Jurkat, Clone E6-1 (cell line): ENCODE measurements at places on chromosomes 6 and 20.

- DNase-seq = no peak
These were observed 3.9 kb upstream of the CCN5 start for GRCh38 chr20:44711237-44711636.

DNA sequence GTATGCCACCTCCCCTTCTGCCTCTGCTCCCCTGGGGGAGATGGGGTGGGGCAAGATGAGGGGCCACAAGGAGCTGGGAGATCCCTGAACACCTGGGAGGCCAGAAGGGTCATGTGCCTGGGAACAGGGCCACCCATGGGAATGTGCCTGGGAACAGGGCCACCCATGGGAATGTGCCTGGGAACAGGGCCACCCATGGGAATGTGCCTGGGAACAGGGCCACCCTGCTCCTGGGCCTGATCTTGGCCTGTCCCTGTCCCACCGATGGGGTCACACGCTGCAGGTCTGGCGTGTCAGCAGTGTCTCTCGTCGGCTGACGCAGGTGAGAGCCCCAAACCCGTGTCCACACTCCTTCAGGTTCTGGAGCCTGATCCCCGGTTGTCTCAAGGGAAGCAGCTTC, 4.4 kb downstream of the RGS19 start:
- no peak for DNase-seq

GRCh38 chr6:108403236-108403635, 108.4 kb downstream of the AFG1L start:
- DNase-seq = no peak

GRCh38 chr6:99422912-99423311, 2.2 kb downstream of the PNISR start:
- DNase-seq = no peak

- no peak for DNase-seq
These were observed 71.4 kb upstream of the CST7 start for GRCh38 chr20:24877652-24878051.

- no peak for DNase-seq
These were observed 920 bp upstream of the EPHA7 start for GRCh38 chr6:93420163-93420795.

GRCh38 chr20:2879146-2879545, 5.9 kb downstream of the PTPRA start:
- DNase-seq = no peak

DNA sequence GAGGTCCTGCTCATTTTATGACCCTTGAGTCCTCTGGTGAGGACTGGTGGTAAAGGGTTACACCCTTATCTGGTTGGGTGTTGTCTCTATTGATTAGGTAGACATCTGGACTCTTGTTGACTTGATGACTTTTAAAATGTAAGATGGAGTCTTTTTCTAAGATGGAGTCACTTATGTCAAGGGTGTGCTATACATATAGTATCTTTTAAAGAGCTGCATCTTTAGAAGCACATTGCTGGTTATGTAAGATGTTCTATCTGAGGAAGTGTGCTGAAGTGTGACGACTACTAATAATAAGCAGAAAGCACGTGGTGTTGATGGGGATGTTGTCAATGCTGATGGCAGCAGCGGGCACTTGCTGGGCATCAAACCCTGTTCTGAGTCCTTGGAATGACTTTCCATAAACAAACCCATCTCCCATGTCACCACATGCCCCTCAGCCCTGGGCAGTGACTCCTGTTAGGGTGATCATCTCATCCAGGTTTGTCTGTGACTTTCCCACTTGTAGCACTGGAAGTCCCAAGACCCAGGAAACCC, 229.6 kb downstream of the EYA2 start:
- no peak for DNase-seq

DNA sequence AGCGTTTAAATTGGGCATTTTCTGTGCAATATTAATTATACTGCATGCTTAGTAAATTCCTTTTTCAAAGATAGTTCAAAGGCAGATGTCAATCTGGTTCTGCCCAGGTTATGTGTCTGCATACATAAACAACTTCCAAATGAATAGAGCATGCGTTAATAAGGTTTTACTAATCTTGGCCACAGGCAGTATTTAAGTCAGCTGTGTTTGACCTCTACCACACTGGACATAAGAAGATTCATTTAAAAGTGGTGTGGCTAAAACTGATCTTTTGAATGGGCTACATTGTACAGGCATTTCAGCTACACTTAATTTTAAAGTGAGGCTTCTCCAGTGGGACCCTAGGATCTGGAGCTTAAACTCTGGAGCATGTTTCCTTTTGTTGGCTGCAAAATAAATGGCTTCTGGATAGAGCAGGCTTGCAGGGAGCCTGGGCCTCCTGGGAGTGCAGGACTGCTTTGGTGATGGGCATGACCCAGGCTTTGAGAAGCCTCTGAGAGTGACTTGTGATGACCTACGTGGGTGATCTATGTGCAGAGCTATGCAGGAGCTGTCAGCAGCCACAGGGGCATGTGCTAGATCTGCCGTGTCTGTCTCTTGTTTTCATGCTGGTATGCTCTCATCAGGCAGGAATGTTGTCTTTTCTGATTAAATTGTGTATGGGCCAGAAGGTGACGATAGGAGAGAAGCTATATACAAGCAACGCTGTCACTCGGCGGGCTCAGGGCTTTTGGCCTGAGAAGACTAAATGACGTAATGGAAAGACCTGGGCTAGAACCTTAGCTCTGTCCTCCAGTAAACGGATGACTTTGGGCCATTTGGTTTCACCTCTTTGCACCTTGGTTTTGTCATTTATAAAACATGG, 331.2 kb downstream of the QKI start:
- DNase-seq = no peak

- DNase-seq = peak; percentile 39
These were observed 37.1 kb downstream of the TNFAIP3 start for GRCh38 chr6:137903933-137904821.

GRCh38 chr20:859751-860231, 26.3 kb downstream of the FAM110A start:
- DNase-seq = no peak

- no peak for DNase-seq
These were observed 53.8 kb downstream of the BANF2 start for GRCh38 chr20:17753516-17753915.

GRCh38 chr6:24584382-24584720, 61.6 kb downstream of the KIAA0319 start:
- no peak for DNase-seq

DNA sequence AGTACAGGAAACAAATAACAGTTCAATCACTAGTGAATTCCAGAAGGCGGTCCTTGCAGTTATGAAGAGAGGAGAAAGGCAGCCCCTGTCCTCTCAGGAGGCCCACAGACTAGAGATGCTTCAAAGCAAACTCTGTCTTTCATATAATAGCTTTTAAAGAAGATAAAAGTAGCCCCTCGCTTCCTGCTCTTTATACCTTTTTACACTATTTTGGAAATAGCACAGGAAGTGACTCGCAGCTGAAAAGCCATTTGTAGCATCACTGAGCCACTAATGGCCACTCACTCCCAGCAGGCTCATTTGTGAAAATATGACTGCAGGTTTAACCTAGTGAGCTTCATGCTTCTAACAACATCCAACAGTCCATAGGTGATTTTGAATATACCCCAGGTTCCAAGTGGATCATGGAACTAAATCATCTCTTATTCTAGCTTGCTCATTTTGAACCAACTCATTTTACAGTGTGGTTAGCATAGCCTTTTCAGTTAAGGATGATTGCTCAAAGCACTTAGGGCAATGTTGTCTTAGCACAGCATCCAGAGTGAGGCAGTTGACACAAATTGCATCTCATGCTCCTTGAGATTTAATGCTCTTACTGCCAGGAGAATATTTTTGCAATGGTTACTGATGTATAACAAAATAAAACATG, 136.0 kb upstream of the NRSN1 start:
- no peak for DNase-seq

DNA sequence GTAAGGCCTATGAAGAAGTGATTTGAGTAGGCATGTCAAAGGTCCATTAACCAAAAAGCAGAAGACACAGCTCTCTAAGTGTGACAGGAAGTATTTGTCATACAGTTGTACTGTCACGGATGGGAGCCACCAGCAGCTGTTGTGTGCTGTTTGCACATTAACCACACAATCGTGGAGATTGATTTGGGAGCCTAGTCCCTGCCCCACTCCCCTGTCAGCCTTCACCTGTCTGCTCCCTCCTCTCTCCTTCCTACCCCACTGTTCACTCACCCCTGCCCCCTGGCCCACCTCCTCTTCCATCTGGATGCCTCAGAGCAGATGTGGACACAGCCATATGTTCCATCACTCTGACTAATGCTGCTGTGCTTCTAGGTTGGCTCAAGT, 124.7 kb upstream of the SPACA1 start:
- DNase-seq = peak; percentile 21

DNA sequence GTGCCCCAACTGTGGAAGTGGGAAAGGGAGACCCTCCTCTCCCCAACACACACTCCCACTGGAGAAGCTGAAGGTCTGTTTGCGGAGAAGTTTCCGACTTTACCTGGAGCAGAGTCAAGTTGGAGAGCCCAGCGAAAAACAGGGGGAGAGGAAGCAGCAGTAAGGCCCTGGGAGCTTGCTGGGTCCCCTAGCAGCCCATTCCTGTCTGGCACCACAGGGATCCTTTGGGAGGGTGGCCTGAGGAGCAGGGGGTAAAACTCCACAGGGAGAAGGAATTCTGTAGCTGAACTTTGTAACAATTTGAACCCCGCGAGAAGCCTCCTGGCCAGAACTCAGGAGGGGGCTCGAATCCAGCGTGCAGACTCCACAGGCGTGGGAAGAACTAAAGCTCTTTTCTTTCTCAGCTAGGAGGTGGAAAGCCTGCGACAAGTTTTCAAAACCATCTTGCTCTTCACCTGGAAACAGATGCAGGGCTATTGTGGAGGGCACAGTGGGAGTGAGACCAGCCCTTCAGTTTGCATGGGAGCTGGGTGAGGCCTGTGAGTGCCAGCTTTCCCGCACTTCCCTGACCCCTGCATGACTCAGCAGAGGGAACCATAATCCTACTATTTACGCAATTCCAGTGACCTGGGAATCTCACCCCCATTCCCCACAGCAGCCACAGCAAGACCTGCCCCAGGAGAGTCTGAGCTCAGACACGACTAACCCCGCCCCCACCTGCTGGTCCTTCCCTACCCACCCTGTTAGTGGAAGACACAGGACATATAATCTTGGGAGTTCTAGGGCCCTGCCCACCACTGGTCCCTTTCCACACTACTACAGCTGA, 25.8 kb downstream of the SERPINB9 start:
- no peak for DNase-seq

DNA sequence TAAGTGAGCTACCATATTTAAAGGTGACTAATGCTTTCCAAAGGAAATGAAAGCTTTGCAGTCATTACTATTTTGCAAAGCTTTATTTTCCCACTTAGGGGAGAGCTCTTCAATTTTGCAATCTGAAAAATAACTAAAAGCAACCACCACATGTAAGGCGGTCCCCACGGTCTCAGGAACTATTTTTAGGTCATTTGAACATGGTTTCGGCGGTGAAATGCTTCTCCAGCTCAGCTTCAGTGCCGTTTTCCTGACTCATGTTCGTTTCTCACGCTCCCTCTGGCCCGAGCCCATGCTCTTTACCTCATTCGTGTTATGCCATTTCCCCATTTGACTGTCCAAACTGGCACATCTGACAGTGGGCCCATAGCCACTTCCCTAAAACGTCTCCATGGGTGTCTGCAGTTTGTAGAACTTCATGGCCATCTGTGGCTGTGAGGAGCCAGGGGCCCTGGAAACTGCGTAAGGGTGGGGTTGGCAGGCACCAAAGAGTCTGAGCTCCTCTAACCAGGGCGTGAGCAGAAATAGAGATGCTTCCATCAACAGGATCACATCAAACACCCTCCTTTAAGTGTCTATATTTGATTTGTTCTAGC, 46.5 kb downstream of the ADTRP start:
- DNase-seq = no peak

GRCh38 chr20:10921491-10922010, 247.8 kb upstream of the JAG1 start:
- no peak for DNase-seq

- DNase-seq = no peak
These were observed 52.6 kb downstream of the GFRAL start for GRCh38 chr6:55379895-55380294.

DNA sequence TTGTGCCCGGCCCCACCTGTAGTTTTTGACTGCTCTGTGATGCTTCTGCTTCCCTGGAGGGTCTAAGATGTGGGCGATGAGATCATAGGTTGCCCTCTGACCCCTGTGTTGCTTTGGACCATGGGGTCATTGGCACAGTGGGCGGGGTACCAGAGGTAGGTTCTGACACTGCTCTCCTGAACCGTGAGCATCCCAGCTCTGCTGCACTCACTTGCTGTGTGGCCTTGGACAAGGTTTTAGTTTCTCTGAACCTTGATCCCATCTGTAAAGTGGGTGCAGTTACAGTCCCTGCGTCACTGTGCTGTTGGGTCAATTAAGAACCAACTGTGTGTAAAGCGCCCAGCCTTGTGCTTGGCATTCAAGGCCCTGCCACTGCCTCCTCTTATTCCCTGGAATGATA, 30.9 kb downstream of the SRC start:
- DNase-seq = no peak

GRCh38 chr20:47544852-47545251, 43.2 kb downstream of the NCOA3 start:
- DNase-seq = no peak

DNA sequence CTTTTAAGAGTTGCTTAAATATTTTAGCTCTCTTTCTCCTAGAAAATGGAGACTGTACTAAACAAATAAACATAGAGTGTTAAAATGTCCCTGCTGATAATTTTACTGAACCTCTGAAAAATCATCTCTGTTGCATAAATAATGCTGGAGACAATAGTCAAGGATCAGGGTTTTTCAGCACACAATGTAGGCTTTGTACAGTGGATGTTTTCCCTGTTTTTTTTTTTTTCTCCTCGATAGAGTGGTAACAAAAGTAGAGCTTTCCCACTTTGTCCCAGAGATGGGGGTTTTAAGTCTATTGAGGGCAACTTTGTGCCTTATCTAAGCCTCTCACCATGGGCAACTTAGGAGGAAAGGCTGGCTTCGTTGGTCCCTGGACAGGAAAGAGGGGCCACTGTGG, 222.6 kb upstream of the HDDC2 start:
- DNase-seq = no peak

DNA sequence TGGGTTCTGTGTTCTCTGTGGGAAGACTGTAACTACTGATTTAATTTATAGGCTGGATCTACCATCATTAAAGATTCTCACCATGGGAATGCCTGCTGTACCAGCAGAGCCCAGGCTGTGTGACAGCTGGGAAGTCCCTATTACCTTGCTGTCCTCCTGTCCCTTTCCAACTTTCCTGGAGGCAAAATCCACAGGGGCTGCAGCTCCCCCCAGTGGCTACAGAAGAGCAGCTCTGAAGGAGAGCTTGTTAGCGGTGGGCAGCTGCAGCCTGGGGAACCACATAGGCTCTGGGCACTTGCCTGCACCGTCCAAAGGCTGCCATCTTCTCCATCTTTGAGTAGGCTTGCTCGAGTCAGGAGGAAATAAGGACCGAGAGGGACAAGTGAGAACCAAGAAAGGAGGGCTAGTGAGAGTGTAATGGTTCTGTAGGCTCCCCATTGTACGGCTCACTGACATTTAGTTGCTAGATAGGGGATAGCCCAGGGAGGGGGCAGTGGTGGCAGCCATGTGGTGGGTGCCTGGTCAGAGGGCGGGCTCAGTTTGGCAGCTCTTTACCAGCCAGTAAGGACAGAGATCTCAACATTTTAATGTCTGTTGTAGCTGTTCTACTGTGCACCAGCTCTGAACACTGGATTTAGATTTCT, 155.1 kb upstream of the MLIP start:
- peak; percentile 51 for DNase-seq
